ENCODE measurements at places on chromosomes 11 and 22.

GRCh38 chr11:69636512-69637197 is 4.3 kb upstream of the CCND1 start:
- DNase-seq: peak; percentile 44

DNA sequence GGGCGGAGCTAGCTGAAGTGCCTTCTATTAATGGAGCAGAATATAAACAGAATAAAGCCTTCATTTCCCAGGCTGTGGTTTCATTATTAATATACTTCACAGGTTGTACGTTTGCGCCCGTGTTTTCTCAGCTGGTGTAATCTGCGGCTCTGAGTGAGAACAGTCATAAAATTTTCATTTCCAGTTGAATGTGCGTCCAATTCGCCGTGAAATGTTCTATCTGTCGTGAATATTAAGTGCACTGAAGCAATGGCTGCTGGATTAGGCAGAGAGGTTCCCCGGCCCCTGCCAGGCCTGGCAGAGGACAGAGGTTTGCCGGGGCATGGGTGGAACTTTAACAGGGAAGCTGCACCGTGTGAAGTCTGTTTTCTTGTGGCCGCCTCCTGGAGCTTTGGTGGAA is 874.4 kb downstream of the NTM start:
- DNase-seq: no peak

GRCh38 chr11:117833401-117833891 is 8.9 kb upstream of the FXYD2 start:
- DNase-seq: no peak

DNA sequence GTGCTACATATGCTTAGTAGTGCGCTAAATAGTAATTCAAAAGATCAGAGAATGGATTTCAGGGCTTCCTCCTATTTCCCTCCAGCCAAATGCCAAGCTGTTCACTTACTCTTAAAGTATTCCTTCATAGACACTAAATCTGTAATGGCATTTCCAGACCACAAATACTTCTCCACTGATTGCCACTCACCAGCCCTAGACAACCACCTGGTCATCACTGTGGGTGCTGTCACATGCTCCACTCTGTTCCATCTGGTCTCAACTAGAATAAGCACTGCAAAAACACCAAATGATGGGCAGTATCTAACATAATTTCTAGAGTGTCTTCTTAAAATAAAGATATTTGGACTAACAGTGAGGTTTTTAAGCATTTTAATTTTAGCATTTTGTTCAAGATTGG is 341.3 kb downstream of the AASDHPPT start:
- DNase-seq: no peak

DNA sequence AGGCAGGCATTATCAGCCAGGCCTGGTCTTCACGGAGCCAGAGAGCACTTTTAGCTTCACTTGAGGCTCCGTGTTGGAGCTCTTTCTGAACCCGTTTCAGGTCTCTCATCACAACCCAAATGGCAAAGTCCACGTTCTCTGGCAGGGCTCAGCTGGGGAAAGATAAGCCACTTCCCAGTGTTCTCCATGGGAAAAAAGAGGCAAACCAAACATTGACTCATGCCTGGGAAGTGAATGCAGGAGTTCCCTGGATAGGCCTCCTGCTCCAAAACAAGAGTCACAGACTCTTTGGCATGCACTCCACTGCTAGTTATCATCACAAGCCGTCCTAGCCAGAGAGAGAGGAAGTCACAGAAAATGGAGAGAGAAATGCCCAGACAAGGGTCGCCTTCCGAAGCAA is 11.6 kb downstream of the OPCML start:
- no peak for DNase-seq

GRCh38 chr11:934527-934926 is 8.9 kb downstream of the AP2A2 start:
- no peak for DNase-seq

GRCh38 chr22:32318361-32318760 is 39.3 kb upstream of the RFPL3 start:
- no peak for DNase-seq

GRCh38 chr22:17086788-17087497 is 2.1 kb downstream of the IL17RA start:
- DNase-seq: no peak

- DNase-seq: peak; percentile 73
Observed at GRCh38 chr11:8209208-8209807, 40.5 kb upstream of the RIC3 start.

DNA sequence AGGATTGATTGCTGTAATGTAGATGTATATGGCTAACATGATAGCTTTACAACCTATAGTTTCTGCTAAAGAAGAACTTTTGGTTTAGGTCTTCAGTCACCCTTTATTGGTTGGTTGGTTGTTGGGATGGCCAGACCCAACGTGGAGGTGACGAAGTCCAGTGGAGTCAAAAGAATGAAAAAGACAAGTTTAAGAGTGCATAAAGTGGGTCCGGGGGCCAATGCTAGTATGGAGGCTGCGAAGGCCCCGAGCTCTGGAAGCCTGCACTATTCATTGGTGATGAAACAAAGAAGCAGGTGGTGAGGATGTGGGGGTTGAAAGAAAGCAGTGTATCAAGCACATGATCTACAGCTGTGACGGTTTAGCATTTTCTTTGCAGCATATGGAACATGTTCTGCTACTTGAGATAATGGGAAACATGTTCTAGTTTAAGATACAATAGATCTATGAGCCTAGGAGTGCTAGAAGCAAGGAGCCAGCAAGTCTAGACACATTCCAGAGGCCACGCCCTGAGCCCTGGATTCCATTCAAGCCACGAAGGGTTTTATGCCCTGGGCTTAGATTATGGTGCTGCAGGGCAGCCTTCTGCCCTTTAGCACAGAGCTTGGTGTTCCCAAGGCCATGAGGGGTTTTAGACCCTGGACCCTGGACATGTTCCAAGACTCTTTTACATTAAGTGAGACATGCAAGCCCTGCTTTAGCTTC is 6.3 kb downstream of the TCP11L1 start:
- DNase-seq: peak; percentile 40

DNA sequence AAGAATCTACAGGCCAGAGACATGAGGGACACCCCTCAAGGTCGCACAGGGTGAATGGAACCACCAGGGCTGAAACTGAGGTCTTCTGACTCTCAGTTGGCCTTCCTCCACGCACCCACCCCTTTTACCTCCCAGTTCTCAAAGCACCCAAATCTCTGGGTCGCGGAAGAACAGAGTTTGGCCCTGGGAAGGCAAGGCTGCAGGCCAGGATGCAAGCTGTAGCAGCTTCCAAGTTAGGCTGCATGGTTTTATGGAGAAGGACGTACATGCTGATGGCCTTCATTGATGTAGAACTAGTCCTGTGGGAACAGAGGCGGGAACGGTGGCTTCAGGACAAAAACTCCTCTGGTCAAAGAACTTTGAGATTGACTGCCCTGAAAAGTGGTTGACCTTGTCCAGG is 143.5 kb upstream of the B3GAT1 start:
- no peak for DNase-seq

All from hematopoietic multipotent progenitor cell treated with erythropoietin and hydrocortisone succinate and interleukin-3 and kit ligand, for 6 days (in vitro differentiated cells).